Osteoblast (primary cell): ENCODE measurements at places on chromosomes 16 and 17. TPM values are rescaled to one million over a fixed set of nuclear protein-coding genes. Genes with fewer than 3 reads are reported as not detected.

DNA sequence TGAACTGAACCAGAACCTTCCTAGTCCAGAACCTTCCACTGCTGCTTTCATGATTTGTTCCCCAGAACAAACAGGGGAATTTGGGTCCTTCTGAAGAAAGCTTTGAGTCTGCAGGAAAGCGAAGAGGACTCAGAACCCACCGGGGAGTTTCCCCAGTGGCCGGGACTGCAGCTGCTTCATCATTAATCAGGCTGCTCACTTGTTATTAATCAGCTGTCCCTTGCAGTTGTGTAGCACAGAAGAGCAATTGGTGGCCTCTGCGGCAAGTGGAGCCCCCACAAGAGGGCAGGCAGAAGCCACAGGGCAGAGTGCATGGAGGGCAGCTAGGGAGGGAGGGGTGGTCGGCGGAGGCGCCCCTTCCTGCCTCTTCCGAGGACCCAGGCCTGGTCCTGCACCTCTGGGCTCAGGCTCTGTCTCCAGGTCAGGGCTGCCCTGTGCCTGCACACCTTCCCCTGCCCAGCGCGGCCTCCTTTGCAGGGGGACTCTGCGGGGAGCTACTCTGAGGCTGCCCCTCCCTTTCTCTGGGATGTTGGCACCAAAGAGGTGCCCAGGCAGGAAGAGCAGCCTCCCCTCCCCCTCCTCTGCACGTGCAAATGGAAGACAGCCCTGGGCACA is 6.9 kb downstream of the CCL17 start:
- H3K4me3 ChIP-seq = no peak overlapping the region
- peaks cover 6% of the 10 kb centered on the region for H3K27me3 ChIP-seq
- H3K27ac ChIP-seq = no peak overlapping the region

GRCh38 chr17:10697092-10698081 is at the start of the genes ADPRM and SCO1:
ADPRM (plus strand) TSS chr17:10697594; CDS start chr17:10704927, 7,333 bp downstream.
SCO1 (minus strand) TSS chr17:10697533; CDS start chr17:10697507, 26 bp downstream.
- H3K36me3 ChIP-seq = peaks cover 28% of the 10 kb centered on the region
- peaks cover 15% of the 10 kb centered on the region for H3K4me1 ChIP-seq
- H3K27me3 ChIP-seq = no peaks in the 10 kb centered on the region
- H3K4me3 ChIP-seq = peak within 1 kb of the TSS; percentile 80
- peak within 1 kb of the TSS; percentile 74 for H3K27ac ChIP-seq
- DNase-seq = peak; percentile 96

DNA sequence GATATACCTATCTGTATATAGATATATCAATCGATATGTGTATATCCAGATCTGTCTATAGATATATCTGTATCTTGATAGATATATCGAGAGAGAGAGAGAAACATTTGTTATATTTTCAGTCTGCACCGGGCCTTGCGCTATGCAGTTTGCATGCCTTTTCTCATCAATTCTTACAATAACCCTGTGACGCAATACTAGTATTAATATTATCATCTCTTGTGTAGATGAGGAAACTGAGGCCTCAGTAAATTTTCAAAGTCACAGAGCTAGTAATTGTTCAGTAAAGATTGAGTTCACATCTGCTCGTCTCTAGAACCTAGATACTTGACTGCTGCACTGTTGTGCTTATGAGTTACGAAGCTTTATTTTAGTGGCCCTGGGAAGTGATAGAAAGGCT is 77.6 kb downstream of the NF1 start:
- H3K27ac ChIP-seq = no peak overlapping the region
- H3K4me1 ChIP-seq = peaks cover 7% of the 10 kb centered on the region
- H3K36me3 ChIP-seq = no peaks in the 10 kb centered on the region
- H3K4me3 ChIP-seq = no peak overlapping the region
- H3K27me3 ChIP-seq = no peaks in the 10 kb centered on the region

DNA sequence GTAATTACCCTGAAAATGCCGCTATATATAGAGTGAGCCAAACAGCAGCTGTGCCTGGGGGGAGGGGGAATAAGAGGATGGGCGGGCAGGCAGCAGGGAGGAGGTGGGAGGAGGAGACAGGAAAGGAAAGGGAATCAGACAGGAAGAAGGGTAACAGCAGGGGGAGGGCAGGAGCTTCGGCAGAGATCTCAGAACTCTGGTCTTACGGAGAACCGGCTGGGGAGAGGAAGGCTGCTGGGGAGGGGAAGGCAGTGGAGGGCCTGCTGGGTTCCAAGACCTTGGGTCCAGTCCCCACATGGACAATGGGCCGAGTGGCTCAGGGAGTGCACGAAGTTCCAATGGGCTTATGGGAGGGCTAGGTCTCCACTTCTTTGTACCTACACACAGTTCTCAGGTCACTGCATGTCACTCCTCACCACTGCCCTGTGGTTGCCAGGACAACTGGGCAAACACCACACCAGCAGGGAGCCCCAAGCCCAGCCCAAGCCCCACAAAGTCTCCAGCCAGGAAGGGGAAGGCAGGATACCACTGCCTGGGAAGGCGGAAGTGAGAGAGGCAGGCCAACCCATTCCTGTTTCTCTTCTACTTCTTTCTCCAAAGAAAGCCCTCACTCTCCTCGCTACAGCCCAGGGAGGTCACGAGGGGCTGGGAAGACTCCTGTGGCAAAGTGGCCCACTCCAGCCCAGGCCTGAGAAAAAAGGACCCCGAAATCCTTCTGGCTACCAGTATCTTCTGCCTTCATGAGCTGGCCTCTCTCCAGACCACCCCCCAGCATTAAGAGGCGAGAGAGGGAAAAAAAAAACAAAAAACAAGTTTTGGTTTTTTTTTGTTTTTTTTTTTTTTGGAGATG is 25.3 kb downstream of the G6PC3 start:
- H3K4me3 ChIP-seq = peak overlapping the region; percentile 47
- H3K4me1 ChIP-seq = peaks cover 24% of the 10 kb centered on the region
- peak; percentile 96 for DNase-seq
- no peaks in the 10 kb centered on the region for H3K27me3 ChIP-seq

- peaks cover 9% of the 10 kb centered on the region for H3K36me3 ChIP-seq
- H3K27me3 ChIP-seq = no peaks in the 10 kb centered on the region
- H3K4me3 ChIP-seq = no peak overlapping the region
- no peak overlapping the region for H3K27ac ChIP-seq
These were observed 90.3 kb upstream of the CHMP6 start for GRCh38 chr17:80901319-80901718.

GRCh38 chr16:53449816-53450517 is 15.7 kb downstream of the RBL2 start:
- no peak for DNase-seq
- H3K4me3 ChIP-seq = no peak overlapping the region
- H3K27me3 ChIP-seq = no peaks in the 10 kb centered on the region
- H3K4me1 ChIP-seq = no peaks in the 10 kb centered on the region

GRCh38 chr17:76996741-76997694 is 128.8 kb downstream of the MGAT5B start:
- H3K27me3 ChIP-seq = peaks cover 27% of the 10 kb centered on the region
- no peak overlapping the region for H3K27ac ChIP-seq
- no peak for DNase-seq
- H3K36me3 ChIP-seq = no peaks in the 10 kb centered on the region
- peaks cover 2% of the 10 kb centered on the region for H3K4me1 ChIP-seq
- no peak overlapping the region for H3K4me3 ChIP-seq

- no peak for DNase-seq
- no peak overlapping the region for H3K27ac ChIP-seq
- H3K4me1 ChIP-seq = peaks cover 13% of the 10 kb centered on the region
- H3K4me3 ChIP-seq = no peak overlapping the region
- H3K36me3 ChIP-seq = no peaks in the 10 kb centered on the region
These were observed 11.5 kb upstream of the ZNF747 start for GRCh38 chr16:30546115-30546514.

DNA sequence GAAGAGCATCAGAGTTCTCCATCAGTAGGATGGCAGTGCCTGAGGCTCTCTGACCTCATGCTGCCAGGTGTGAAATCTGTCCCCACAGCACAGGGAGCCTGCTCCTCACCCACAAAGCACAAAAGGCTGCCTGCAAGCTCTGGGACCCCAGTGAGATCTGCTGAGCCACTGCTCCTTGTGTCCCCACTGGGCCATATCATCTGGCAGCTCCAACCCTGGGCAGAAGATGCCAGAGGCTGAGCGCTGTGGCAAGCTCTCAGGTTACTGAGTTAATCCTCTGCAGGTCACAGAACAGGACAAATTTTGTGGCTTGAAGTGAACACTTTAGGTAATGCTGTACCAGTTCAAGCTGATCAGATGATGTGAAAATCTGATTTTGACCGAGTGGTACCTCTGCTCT is 26.7 kb upstream of the ERN1 start:
- DNase-seq = no peak
- no peak overlapping the region for H3K4me3 ChIP-seq
- no peak overlapping the region for H3K27ac ChIP-seq

DNA sequence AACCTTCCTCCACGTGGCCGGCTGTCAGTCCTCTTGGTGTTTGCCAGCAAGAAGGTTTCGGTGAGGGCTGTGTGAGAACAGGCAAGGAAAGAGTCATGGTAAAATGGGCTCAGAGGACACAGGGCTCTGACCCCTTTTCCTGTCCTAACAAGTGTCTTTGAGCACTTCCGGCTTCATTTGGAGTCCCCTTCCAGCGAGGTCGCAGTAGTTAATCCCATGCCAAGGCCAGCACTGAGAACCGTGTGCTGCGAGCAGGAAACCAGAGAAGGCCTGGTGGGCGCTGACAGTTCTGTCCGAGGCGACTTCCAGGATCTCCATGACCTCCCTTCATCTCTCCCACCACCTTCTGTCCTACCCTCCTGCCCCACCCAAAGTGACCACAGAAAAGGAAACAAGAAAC is 168.1 kb downstream of the ZFHX3 start:
- H3K4me1 ChIP-seq = peaks cover 56% of the 10 kb centered on the region
- no peak overlapping the region for H3K27ac ChIP-seq
- no peak overlapping the region for H3K4me3 ChIP-seq
- no peak for DNase-seq
- H3K36me3 ChIP-seq = no peaks in the 10 kb centered on the region
- no peaks in the 10 kb centered on the region for H3K27me3 ChIP-seq

DNA sequence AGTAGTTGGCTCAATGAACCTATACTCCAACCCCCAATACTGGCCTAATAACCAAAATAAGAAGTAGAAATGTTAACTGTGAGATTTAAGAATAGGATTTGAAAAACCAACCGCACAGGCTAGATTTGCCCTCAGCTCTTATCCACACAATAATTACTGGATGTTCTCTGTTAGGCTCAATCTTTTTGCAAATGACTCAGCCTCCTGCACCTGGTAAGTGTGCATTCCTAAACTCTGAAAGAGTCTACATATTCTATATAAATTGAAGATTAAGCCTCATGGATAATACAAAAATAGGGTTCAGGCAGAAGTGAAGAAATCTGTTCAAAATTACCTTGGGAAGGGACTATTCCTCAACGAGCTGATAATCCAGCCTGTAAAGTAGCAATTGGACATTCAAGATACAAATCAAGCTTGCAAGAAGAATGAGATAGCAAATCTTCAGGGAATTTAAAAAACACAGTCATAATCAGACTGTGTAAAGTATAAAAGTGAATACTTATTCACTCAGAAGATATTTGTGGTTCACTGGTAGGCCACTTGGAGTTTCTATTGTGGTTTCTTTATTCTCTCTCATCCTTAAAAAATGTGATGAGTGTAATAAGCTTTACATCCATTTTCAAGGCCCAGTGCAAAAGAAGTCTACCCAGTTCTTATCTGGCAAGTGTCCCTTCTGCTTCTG is 931.9 kb upstream of the SOX9 start:
- DNase-seq = peak; percentile 37
- H3K4me3 ChIP-seq = no peak overlapping the region
- H3K4me1 ChIP-seq = peaks cover 19% of the 10 kb centered on the region

DNA sequence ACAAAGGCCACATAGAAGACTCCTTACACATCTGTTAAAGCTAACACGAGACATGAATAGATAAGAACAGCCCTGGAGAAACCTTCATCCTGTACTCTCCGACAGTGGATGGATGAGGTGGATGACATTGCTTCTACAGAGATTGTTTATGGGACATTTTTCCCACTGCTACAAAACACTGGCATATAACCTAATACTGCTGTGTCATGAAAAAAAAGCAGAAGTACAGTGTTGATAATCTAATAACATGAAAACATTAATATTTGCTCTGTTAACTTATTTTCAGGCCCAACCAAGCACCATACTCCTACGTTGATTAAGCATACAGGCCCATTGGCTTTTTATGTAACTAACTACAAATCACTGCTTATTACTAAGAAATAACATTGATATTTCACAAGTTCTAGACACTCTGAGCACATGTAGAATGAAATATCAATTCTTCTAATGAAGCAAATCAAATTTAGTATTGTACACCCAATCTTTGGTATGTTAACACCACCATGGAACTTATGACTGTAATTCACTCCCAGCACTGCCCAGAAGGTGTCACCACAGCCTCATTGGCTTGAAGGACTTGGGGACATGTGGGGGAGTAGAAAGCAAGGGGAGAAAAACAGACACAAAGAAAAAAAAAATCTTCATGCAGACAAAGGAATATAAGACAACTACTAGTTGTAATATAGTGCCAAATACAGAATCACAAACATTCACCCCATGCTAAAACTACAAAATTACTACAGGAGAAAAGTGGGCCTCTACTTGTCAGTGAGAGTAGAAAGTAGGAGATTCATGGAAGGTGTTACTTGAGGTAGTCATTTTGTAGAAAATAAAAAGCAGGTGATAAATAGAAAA is 330.0 kb upstream of the PMFBP1 start:
- H3K27ac ChIP-seq = no peak overlapping the region
- no peaks in the 10 kb centered on the region for H3K36me3 ChIP-seq
- DNase-seq = peak; percentile 93
- H3K4me3 ChIP-seq = no peak overlapping the region
- no peaks in the 10 kb centered on the region for H3K27me3 ChIP-seq

HS3ST6 gene
- not detected in 2 replicates for total RNA-seq

PRKCB gene
- total RNA-seq = under 0.01 TPM in 2 replicates

CRHR1 gene
- not detected in 2 replicates for total RNA-seq

KRTAP16-1 gene
- total RNA-seq = not detected in 2 replicates

FOXN1 gene
- not detected in 2 replicates for total RNA-seq

G6PC1 gene
- not detected in 2 replicates for total RNA-seq
